ENCODE measurements at places on chromosomes 2 and 18.

DNA sequence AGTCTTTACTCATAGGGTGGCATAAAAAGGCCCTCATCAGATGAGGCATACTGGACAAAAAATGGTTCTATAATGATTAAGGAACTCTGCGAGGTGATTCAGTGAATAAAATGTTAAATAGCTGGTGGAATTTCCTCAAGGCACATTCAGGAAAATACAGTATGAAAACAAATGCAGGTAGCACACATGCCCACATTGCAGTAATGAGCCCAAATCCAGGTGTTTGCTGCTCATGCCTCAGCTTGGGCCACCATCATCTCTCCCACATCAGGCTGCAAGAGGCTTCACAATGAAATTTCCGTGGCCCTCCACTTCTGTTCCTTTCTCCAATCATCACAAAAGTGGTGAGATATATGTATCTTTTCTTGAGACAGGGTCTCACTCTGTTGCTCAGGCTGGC, 298.3 kb downstream of the NBAS start:
- DNase-seq: no peak

DNA sequence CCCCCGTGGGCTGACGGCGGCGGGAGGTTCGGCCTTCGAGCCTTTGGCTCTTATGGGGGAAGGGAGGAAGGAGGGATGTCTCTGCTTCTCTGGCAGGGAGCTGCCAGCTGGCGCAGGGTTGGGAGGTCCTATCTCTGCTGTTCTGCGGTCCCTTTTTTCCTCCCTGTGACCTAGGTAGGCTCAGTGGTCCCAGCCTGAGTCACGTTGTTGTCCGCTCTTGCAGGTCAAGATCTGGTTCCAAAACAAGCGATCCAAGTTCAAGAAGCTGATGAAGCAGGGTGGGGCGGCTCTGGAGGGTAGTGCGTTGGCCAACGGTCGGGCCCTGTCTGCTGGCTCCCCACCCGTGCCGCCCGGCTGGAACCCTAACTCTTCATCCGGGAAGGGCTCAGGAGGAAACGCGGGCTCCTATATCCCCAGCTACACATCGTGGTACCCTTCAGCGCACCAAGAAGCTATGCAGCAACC, 2.5 kb downstream of the DLX1 start:
- no peak for DNase-seq

GRCh38 chr18:9017167-9017904, 85.2 kb upstream of the NDUFV2 start:
- DNase-seq: no peak

DNA sequence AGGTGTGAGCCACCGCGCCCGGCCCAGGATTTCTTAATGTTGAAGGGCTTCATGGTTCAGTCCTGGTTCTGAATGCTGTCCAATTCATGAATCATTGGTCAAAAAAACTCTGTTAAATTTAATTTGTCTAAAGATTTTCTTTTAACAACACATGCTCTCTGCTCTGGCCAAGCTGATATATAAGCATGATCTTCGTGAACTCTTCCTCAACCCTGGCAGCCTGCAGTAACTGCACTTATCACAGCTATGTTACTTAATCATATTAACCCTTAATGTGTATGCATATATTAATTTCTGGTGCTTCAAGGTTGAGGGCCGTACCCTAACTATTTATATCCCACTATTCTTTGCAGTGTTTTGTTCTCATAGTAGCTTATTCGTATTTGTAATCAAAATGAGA, 29.4 kb upstream of the FRZB start:
- no peak for DNase-seq

Data from NK-92 treated with Interleukin-12 subunit alpha and Interleukin-12 subunit beta, amount 100 ng/mL, for 24 hours (cell line).